ENCODE measurements at places on chromosomes 2 and 18. TPM values are rescaled to one million over a fixed set of nuclear protein-coding genes. Genes with fewer than 3 reads are reported as not detected.

- H3K4me1 ChIP-seq = peaks cover 16% of the 10 kb centered on the region
- H3K4me3 ChIP-seq = no peak overlapping the region
- no peaks in the 10 kb centered on the region for H3K36me3 ChIP-seq
- H3K27me3 ChIP-seq = no peaks in the 10 kb centered on the region
- no peak overlapping the region for H3K27ac ChIP-seq
- no peak for DNase-seq
Observed at GRCh38 chr2:179443180-179443579, 178.5 kb upstream of the SESTD1 start.

Gene NPC1
- 68.3 TPM for total RNA-seq

Gene GPBAR1
- 0.14 TPM for total RNA-seq

Gene MAP2
- 123 TPM for total RNA-seq

Gene SLC5A7
- 3.0 TPM for total RNA-seq

All from neural crest cell (in vitro differentiated cells).